Smooth muscle cell of the umbilical artery (primary cell): ENCODE measurements at places on chromosomes 11 and 22. TPM values are rescaled to one million over a fixed set of nuclear protein-coding genes. Genes with fewer than 3 reads are reported as not detected.

The GLB1L2 gene
- 0.30 and 0.32 TPM in 2 replicates for total RNA-seq

The HTR3A gene
- not detected in 2 replicates for total RNA-seq

The CSF2RB gene
- total RNA-seq, result under 0.01 and 0.05 TPM in 2 replicates

The C11orf52 gene
- total RNA-seq, result not detected in 2 replicates

The SLC17A6 gene
- total RNA-seq, result not detected in 2 replicates

The C11orf91 gene
- not detected in 2 replicates for total RNA-seq

The C11orf97 gene
- total RNA-seq, result not detected in 2 replicates
